ENCODE measurements at places on chromosomes 2 and 18. TPM values are rescaled to one million over a fixed set of nuclear protein-coding genes. Genes with fewer than 3 reads are reported as not detected.

The CAVIN2 gene
- 11.1 TPM for polyA plus RNA-seq

The CHRNG gene
- not detected for polyA plus RNA-seq

The NOSTRIN gene
- 6.3 TPM for polyA plus RNA-seq

The GCA gene
- polyA plus RNA-seq, result 6.5 TPM

The FBXO15 gene
- 0.16 TPM for polyA plus RNA-seq

The SRD5A2 gene
- polyA plus RNA-seq, result not detected

The RASGRP3 gene
- polyA plus RNA-seq, result 0.55 TPM

The CHRND gene
- not detected for polyA plus RNA-seq

The ALPG gene
- polyA plus RNA-seq, result not detected

The SERPINB10 gene
- polyA plus RNA-seq, result 0.46 TPM

The ALLC gene
- polyA plus RNA-seq, result 0.04 TPM

The SMARCAL1 gene
- 6.7 TPM for polyA plus RNA-seq

The RTP5 gene
- polyA plus RNA-seq, result 0.28 TPM

The LYPD6 gene
- 0.51 TPM for polyA plus RNA-seq

The SLC16A14 gene
- polyA plus RNA-seq, result 2.0 TPM

The LHCGR gene
- 0.59 TPM for polyA plus RNA-seq

The NHEJ1 gene
- polyA plus RNA-seq, result 4.4 TPM

The FTCDNL1 gene
- polyA plus RNA-seq, result 1.4 TPM

The GPR35 gene
- polyA plus RNA-seq, result 2.1 TPM

The TUBB8B gene
- 0.16 TPM for polyA plus RNA-seq

The LBX2 gene
- polyA plus RNA-seq, result 0.18 TPM

The IL1RL2 gene
- 6.1 TPM for polyA plus RNA-seq

The MYO3B gene
- 0.08 TPM for polyA plus RNA-seq

The CDKL4 gene
- polyA plus RNA-seq, result not detected

The GTF2A1L gene
- 1.6 TPM for polyA plus RNA-seq

The KCNE4 gene
- 0.24 TPM for polyA plus RNA-seq

The CKAP2L gene
- polyA plus RNA-seq, result 1.6 TPM

The COA5 gene
- 43.0 TPM for polyA plus RNA-seq

The SPDYA gene
- 0.84 TPM for polyA plus RNA-seq

The CYP27A1 gene
- polyA plus RNA-seq, result 5.4 TPM

The CROCC2 gene
- 0.12 TPM for polyA plus RNA-seq

The TTN gene
- 0.59 TPM for polyA plus RNA-seq

The RNF152 gene
- polyA plus RNA-seq, result 1.2 TPM

The FBXO41 gene
- polyA plus RNA-seq, result 0.92 TPM

The MAL gene
- polyA plus RNA-seq, result 1,481 TPM

The IL1RN gene
- 1,363 TPM for polyA plus RNA-seq

The ARHGAP28 gene
- polyA plus RNA-seq, result 0.57 TPM

The SERPINB11 gene
- 11.7 TPM for polyA plus RNA-seq

The CXCR1 gene
- polyA plus RNA-seq, result 0.11 TPM

The UGT1A3 gene
- polyA plus RNA-seq, result 0.07 TPM

The KIF3C gene
- polyA plus RNA-seq, result 1.0 TPM

The MAPK4 gene
- 0.16 TPM for polyA plus RNA-seq

The TIGD1 gene
- 4.4 TPM for polyA plus RNA-seq

The AGXT gene
- polyA plus RNA-seq, result not detected

The C1GALT1C1L gene
- polyA plus RNA-seq, result 0.45 TPM

The CDH19 gene
- polyA plus RNA-seq, result 0.79 TPM

The CRYBA2 gene
- polyA plus RNA-seq, result 0.49 TPM
